ENCODE measurements at places on chromosomes 7 and 10.

DNA sequence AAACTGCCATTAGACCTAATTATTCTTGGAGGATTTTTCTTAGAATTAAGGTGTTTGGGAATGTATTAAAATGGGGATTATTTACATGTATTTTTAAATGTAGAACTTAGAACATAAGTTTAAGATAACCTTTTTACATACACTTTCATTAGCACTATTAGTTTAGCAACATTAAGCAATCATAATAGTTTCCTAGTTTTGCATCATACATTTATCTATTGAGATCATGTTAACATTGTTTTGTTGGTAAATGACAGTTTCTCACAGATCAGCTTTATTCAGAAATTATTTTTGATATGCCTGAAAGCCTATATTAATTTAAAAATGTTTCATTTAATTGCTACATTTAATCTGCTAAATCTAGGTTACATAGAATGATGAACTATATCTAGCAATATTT is 189.7 kb upstream of the PPP1R3A start:
- DNase-seq, result no peak

- DNase-seq, result no peak
These were observed 29.9 kb upstream of the ZNF862 start for GRCh38 chr7:149808311-149808710.

DNA sequence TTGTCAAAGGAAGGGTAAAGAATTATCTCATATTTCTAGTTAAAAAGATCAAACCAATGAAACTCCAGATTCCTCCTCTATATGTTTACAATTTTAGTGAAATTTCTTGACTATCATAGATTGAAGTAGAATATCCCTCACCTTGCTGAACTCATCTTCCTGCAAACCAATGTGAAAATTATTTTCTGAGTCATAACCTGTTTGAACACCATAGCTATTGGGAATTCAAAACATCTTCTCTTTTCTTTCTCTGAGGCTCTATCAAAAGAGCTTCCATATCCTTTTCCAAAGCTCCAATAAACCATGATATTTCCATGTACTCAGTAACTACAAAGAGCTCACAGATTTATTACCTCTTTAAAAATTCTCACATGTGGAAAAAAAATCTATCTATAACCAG is 134.3 kb downstream of the DOCK4 start:
- no peak for DNase-seq

DNA sequence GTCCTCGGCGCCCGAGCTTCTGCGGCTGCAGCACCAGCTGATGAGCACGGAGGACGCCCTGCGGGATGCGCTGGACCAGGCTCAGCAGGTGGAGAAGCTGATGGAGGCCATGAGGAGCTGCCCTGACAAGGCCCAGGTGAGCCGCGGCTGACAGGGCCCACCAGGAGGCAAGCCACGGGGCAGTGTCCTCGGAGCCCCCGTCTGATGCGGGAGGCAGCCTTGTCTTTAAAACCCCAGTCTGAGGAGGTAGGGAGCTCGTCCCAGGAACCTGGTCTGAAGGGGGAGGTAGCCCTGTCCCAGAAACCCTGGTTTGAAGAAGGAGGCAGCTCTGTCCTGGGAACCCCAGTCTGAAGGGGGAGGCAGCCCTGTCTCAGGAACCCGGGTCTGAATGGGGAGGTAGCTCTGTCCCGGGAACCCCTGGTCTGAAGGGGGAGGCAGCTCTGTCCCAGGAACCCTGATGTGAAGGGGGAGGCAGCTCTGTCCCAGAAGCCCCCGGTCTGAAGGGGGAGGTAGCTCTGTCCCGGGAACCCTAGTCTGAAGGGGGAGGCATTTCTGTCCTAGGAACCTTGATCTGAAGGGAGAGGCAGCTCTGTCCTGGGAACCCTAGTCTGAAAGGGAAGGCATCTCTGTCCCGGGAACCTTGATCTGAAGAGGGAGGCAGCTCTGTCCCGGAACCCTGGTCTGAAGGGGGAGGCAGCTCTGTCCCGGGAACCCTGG is 53.1 kb upstream of the GTF2IRD1 start:
- DNase-seq, result no peak

DNA sequence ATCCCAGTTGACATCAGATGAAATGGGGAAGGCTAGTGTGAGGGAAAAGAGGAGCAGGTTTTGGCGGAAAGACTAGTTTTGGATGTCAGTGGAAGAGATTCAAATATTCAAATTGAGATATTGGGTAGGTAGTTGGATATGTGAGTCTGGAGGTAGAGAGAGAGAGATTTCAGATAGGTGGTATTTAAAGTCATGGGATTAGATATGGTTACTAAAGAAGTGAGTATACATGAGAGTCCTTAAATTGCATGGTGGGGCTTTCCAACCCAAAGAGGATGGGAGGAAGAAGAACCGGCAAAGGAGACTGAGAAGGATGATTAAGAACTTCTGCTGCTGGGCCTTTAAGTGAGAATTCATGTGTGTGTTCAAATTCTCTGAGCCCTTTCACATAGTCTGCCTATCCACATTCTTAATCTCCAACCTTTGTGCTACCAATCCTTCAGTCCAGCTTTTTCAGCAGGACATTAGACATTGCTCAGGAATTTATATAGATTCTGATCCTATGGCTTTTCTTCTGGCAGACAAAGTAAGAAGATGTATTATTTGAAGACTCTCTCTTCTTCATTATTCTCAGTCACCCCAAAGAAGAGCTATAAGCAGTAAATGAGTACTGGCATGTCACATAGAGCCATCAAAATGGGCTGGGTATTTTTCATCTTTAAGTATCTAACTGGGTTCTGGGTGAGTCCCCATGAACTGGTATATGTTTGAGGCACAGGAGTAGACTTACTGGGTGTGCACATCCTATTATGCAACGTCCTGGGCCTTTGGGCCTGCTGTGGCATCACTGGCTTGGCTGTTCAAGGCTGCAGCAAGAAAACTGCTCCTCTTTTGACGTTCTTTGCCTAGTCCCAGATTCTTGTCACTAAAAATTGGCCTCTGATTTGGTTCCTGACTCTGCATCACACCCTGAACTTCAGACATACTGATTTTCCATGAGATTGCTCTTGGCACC is 33.6 kb downstream of the ST7 start:
- no peak for DNase-seq

DNA sequence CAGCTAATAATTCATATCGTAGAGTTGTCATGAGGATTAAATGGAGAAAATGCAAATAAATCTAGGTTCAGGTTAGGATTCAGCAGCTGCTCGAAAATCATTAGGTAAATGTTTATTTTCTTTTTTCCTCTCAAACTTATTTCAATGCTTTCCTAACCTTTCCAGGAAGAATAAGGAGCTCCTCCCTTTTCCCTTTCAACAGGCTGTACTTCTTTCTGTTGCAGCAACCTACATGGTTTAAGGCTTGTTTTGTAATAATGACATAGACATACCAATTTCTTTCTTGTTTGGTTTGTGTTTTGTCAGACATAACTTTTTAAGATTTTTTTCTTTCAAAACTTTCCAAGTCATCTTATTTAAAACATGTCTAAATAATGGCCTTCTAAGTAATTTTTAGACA is 18.2 kb downstream of the GPR141 start:
- no peak for DNase-seq

GRCh38 chr10:5915451-5915850 is 25.4 kb downstream of the FBH1 start:
- DNase-seq, result no peak

- no peak for DNase-seq
These were observed 75.5 kb downstream of the CDK14 start for GRCh38 chr7:90671571-90671970.

DNA sequence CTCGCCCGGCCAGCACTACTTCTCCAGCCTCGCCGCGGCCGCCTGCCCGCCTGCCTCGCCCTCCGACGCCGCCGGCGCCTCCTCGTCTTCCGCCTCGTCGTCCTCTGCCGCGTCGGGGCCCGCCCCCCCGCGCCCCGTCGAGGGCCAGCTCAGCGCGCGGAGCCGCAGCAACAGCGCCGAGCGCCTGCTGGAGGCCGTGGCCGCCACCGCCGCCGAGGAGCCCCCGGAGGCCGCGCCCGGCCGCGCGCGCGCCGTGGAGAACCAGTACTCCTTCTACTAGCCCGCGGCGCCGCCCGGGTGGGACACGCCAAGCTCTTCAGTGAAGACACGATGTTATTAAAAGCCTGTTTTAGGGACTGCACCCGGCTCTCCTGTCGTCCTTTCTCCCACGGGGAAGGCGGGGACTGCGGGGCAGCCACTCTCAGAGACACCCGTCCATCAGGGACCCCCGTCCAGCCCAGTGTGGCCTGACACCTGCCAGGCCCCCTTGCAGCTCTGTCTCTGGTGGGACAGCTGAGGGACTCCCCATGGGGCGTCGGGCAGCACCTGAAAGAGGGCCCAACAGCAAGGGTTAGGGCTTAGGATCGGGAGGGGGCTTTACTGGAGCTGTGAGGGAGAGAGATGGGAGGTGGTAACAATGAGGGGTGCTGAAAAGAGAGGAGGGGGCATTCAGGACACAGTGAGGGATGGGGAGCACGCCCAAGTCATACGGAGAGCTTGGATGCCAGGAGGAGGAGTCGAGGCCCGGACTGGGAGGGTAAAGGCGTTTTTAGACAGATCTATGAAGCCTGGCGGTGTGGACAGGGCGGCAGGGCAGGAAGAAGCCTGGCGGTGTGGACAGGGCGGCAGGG is 34.7 kb downstream of the SPDYE6 start:
- no peak for DNase-seq

GRCh38 chr10:129861776-129862531 is 102.1 kb downstream of the EBF3 start:
- no peak for DNase-seq

- peak; percentile 49 for DNase-seq
These were observed 61.7 kb downstream of the PWWP2B start for GRCh38 chr10:132458586-132459300.
